Aorta (tissue), 5 donors: ENCODE measurements at places on chromosomes 2 and 18. TPM values are rescaled to one million over a fixed set of nuclear protein-coding genes. Genes with fewer than 3 reads are reported as not detected.

- DNase-seq, result no peak
- H3K27me3 ChIP-seq, result no peaks in the 10 kb centered on the region
- H3K4me3 ChIP-seq, result no peak overlapping the region
- H3K4me1 ChIP-seq, result no peaks in the 10 kb centered on the region
These were observed 53.5 kb upstream of the CAPN13 start for GRCh38 chr2:30860726-30861125.

- no peaks in the 10 kb centered on the region for H3K27me3 ChIP-seq
- peak overlapping the region; percentile 38 for H3K27ac ChIP-seq
- no peaks in the 10 kb centered on the region for H3K36me3 ChIP-seq
- no peak for DNase-seq
- peak overlapping the region; percentile 92 for H3K4me3 ChIP-seq
These were observed 625 bp upstream of the NBAS start for GRCh38 chr2:15561574-15562344.

GRCh38 chr2:194328456-194328855 is 1328.6 kb upstream of the SLC39A10 start:
- H3K4me1 ChIP-seq, result no peaks in the 10 kb centered on the region
- no peaks in the 10 kb centered on the region for H3K27me3 ChIP-seq
- H3K27ac ChIP-seq, result no peak overlapping the region
- no peaks in the 10 kb centered on the region for H3K36me3 ChIP-seq
- no peak overlapping the region for H3K4me3 ChIP-seq

GRCh38 chr2:27762951-27763906 is 8.3 kb upstream of the MRPL33 start:
- H3K4me3 ChIP-seq, result no peak overlapping the region
- no peaks in the 10 kb centered on the region for H3K36me3 ChIP-seq
- DNase-seq, result no peak
- H3K27me3 ChIP-seq, result no peaks in the 10 kb centered on the region
- no peaks in the 10 kb centered on the region for H3K4me1 ChIP-seq
- no peak overlapping the region for H3K27ac ChIP-seq

DNA sequence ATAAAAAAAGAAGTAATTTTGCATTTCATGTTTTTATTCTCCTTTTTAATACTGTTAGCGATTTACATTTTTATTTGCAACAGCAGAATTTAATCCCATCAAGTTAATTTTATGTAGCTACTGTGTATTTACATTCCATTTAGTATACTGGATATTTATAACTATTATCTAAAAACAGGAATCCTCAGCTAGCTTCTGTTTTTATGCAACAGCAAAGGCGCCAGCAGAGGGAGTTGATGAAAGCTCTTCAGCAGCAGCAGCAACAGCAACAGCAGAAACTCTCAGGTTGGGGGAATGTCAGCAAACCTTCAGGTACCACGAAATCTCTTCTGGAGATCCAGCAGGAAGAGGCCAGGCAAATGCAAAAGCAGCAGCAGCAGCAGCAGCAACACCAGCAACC is 26.2 kb upstream of the SNORC start:
- H3K27me3 ChIP-seq, result no peaks in the 10 kb centered on the region
- H3K4me3 ChIP-seq, result no peak overlapping the region
- H3K27ac ChIP-seq, result no peak overlapping the region
- H3K4me1 ChIP-seq, result no peaks in the 10 kb centered on the region
- no peak for DNase-seq

DNA sequence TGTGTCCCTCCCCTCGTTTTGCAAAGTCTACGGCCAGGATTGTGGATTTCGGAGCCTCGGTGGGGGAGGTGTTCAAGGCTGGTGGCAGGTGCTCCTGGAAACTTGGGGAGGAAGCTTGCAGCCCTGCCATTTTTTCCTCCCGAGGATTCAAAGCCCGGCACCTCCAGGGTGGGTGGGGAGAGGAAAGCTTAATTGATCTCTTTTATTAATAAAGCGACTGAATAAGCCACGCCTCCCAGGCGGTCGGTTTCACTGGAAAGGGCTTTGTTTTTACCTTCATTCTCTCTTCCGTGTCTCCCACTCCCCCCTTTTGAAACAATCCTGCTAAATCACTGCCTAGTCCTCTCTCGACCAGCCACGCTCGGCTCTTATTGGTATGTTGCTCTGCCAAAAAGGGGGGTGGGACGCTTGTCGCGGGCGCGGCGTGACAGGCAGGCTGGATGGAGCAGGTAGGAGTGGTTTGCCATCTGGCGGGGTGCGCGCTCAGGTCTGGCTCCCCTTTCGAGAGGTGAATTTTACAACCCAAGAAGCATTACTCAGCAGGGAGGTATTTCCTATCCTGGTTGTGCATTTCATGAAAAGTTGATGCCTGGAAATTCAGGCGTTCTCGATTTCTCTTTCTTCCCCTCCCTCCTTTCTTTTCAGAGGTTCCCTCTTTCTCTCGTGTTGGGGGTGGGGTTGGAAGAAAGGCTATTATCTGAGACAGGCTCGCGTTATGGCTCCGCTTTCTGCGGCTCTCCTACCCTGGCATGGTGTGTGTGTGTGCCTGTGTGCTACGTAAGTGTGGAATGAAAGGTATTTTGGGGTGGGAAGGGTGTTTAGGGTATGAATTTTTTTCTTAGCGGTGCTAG is 1.4 kb downstream of the NEDD4L start:
- H3K27ac ChIP-seq, result no peak overlapping the region
- no peaks in the 10 kb centered on the region for H3K27me3 ChIP-seq
- no peaks in the 10 kb centered on the region for H3K4me1 ChIP-seq
- DNase-seq, result peak; percentile 79
- peak overlapping the region; percentile 70 for H3K4me3 ChIP-seq

Gene MALL
- 19.8 TPM for polyA plus RNA-seq

Gene TCF4
- polyA plus RNA-seq, result 11.8 TPM

GRCh38 chr2:218312267-218312756 is 20.0 kb upstream of the TMBIM1 start:
- H3K27ac ChIP-seq, result no peak overlapping the region
- H3K36me3 ChIP-seq, result no peaks in the 10 kb centered on the region
- no peaks in the 10 kb centered on the region for H3K4me1 ChIP-seq
- no peak for DNase-seq
- no peaks in the 10 kb centered on the region for H3K27me3 ChIP-seq

DNA sequence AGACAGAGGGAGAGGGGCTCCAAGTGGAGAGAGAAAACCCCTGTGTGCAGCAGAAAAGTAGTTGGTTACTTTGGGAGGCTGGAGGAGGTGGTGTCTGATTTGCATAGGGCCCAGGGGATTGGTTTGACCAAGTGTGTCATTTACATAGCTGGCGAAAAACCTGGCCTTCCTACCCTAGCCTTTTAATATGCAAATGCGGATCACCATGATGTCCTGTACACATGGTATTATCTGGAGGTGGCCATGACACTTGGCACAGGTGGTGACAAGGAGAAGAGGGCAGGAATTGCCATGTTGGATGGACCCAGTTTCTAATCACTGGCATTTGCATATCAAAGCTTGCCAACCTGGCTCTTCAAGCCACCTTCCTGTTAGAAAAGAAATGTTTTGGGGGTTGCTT is 120.8 kb upstream of the CHAC2 start:
- H3K4me3 ChIP-seq, result no peak overlapping the region
- H3K36me3 ChIP-seq, result no peaks in the 10 kb centered on the region
- no peaks in the 10 kb centered on the region for H3K27me3 ChIP-seq
- H3K4me1 ChIP-seq, result no peaks in the 10 kb centered on the region
- DNase-seq, result no peak
- no peak overlapping the region for H3K27ac ChIP-seq

DNA sequence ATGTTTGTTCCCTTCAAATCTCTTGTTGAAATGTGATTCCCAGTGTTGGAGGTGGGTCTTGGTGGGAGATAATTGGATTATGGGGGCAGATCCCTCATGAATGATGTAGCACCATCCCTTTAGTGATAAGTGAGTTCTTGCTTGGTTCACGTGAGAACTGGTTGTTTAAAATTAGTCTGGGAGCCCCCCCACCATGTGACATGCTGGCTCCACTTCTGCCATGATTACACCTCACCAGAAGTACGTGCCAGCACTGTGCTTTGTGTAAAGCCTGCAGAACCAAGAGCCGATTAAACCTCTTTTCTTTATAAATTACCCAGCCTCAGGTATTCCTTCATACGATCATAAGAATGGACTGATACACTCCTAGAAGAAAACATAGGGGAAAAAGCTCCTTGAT is 10.1 kb downstream of the ABI2 start:
- H3K4me3 ChIP-seq, result no peak overlapping the region
- H3K27me3 ChIP-seq, result no peaks in the 10 kb centered on the region
- no peak overlapping the region for H3K27ac ChIP-seq
- peaks cover 5% of the 10 kb centered on the region for H3K4me1 ChIP-seq

Gene PDIA6
- 89.4 TPM for polyA plus RNA-seq

Gene FEV
- polyA plus RNA-seq, result 1.9 TPM

Gene TMEM182
- polyA plus RNA-seq, result 1.4 TPM

GRCh38 chr2:120204417-120204816 is 18.8 kb downstream of the TMEM185B start:
- H3K4me3 ChIP-seq, result no peak overlapping the region
- H3K36me3 ChIP-seq, result no peaks in the 10 kb centered on the region
- no peaks in the 10 kb centered on the region for H3K4me1 ChIP-seq

- no peak for DNase-seq
- no peaks in the 10 kb centered on the region for H3K27me3 ChIP-seq
- no peaks in the 10 kb centered on the region for H3K36me3 ChIP-seq
- H3K4me1 ChIP-seq, result no peaks in the 10 kb centered on the region
- no peak overlapping the region for H3K27ac ChIP-seq
These were observed 283.3 kb upstream of the NETO1 start for GRCh38 chr18:73151086-73151485.

DNA sequence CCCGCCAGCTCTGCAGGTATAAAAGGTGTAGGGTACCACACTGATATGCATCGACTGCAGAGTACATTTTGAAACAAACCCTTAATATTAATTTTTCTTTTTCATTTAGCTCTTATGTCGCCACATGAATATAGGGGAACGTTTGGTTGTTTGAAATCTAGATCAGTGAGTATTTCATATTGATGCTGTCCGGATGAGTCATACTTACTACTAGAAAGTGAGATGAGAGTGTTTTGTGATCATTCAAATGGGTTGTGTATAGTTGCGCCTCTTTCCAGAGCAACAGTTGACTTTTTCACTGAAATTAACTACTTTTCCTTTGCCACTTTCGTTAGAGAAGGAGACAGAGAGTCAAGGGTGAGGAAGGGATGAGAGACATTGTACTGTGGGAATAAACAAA is 24.6 kb downstream of the NPAS2 start:
- H3K27me3 ChIP-seq, result no peaks in the 10 kb centered on the region
- no peak overlapping the region for H3K4me3 ChIP-seq
- no peak for DNase-seq
- no peaks in the 10 kb centered on the region for H3K4me1 ChIP-seq
- no peak overlapping the region for H3K27ac ChIP-seq

- H3K36me3 ChIP-seq, result no peaks in the 10 kb centered on the region
- no peak overlapping the region for H3K27ac ChIP-seq
- H3K27me3 ChIP-seq, result no peaks in the 10 kb centered on the region
- no peaks in the 10 kb centered on the region for H3K4me1 ChIP-seq
These were observed 32.1 kb downstream of the TOGARAM2 start for GRCh38 chr2:29013057-29013780.

Gene CFAP221
- polyA plus RNA-seq, result 0.18 TPM

DNA sequence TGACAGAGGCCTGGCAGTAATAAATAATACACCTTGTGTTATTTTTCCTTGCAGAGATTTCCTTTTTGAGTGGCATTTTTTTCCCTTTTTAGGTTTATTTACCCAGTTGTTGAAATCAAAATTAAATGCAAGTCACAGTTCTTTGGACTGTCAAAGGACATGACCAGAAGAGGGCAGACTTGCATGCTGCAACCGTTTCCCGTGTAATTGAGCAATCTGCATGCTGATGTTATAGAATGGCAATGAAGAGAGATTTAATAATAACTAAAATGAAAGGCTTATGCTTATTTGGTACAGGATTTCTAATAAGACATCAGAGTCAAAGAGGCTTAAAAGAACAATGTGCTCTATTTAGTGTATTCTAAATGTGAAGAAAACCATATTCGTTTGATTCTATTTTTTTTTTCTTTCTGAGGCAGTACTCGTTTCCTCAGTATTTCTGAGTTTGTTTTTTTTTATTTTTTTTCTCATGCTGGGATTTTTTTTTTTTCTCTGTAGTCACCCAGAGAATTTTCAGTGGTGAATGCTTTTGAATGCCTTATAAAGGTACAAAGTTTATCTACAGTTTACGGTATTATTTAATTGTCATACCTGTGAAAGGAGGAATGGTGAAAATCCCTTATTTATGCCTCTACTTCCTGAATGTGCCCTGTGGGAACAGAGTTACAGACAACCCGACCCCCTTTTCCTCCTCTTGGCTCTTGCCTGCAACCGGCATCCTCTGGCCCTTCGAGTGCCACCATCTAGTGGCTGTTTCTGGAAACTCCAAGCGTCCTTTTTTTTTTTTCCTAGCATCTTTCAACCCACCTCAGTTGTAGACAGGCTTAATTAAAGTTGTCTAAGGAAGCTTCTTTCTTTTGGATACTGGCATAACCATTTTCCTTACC is 368.5 kb downstream of the LRRTM1 start:
- no peak overlapping the region for H3K4me3 ChIP-seq
- H3K27ac ChIP-seq, result no peak overlapping the region
- no peaks in the 10 kb centered on the region for H3K27me3 ChIP-seq
- no peaks in the 10 kb centered on the region for H3K4me1 ChIP-seq

- DNase-seq, result no peak
- H3K36me3 ChIP-seq, result no peaks in the 10 kb centered on the region
- no peak overlapping the region for H3K4me3 ChIP-seq
These were observed 77.8 kb upstream of the STPG4 start for GRCh38 chr2:47232738-47233415.

Gene ZNF396
- 2.6 TPM for polyA plus RNA-seq

Gene ALPG
- not detected for polyA plus RNA-seq

DNA sequence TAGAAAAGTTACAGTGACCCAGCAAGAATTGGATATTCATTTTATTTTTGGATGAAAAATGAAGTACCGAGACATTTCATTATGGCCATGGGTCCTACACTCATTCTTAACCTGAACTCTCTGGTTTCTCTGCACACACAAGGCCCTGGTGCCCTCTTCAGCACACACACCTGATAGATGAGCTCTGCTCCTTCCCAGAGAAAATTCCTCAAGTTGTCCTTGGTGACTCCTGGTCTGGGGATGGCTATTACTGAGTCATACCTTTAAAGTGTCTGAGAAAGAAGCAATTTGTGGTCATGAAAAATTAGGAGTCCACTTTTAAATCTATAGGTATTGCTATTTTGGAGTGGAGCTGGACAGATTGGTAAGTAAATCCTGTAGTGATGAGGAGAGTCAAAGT is 311.5 kb downstream of the CDH2 start:
- no peaks in the 10 kb centered on the region for H3K4me1 ChIP-seq
- no peaks in the 10 kb centered on the region for H3K36me3 ChIP-seq
- H3K27me3 ChIP-seq, result no peaks in the 10 kb centered on the region
- no peak overlapping the region for H3K4me3 ChIP-seq
- no peak overlapping the region for H3K27ac ChIP-seq

DNA sequence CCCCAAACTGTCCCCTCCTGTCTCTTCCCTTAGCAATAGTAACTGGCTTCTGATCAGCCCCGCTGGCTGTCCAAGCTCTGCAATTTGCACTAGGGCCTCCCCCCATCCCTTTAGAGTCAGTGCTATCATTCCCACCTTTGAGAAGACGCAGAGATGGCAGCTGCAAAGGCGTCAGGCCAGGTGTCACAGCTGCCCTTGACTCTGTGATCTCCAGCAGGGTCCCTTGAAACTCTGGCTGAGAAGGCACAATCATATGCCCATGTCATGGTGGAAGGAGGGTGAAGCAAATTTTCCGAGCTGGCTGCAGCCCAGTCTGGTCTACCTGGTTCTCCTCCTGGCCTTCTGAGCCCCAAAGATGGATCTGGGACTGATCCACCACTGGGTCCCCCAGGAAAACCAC is 49.2 kb upstream of the TEX51 start:
- no peaks in the 10 kb centered on the region for H3K27me3 ChIP-seq
- DNase-seq, result peak; percentile 43
- no peak overlapping the region for H3K4me3 ChIP-seq
- no peaks in the 10 kb centered on the region for H3K36me3 ChIP-seq

GRCh38 chr2:138298900-138299299 is 202.7 kb upstream of the SPOPL start:
- no peak for DNase-seq
- no peaks in the 10 kb centered on the region for H3K27me3 ChIP-seq
- H3K4me3 ChIP-seq, result no peak overlapping the region
- H3K36me3 ChIP-seq, result no peaks in the 10 kb centered on the region

Gene M1AP
- not detected for polyA plus RNA-seq
